Mucosa of descending colon (tissue), 3 donors: ENCODE measurements at places on chromosomes 11 and 22. TPM values are rescaled to one million over a fixed set of nuclear protein-coding genes. Genes with fewer than 3 reads are reported as not detected.

The TRPT1 gene
- 50.6 TPM for total RNA-seq

The TP53I11 gene
- 48.4 TPM for total RNA-seq

The OR52J3 gene
- total RNA-seq: not detected

The PHLDA2 gene
- 25.6 TPM for total RNA-seq

The SLC35F2 gene
- total RNA-seq: 31.6 TPM

The OR8D1 gene
- not detected for total RNA-seq

The CASP5 gene
- total RNA-seq: 80.5 TPM

DNA sequence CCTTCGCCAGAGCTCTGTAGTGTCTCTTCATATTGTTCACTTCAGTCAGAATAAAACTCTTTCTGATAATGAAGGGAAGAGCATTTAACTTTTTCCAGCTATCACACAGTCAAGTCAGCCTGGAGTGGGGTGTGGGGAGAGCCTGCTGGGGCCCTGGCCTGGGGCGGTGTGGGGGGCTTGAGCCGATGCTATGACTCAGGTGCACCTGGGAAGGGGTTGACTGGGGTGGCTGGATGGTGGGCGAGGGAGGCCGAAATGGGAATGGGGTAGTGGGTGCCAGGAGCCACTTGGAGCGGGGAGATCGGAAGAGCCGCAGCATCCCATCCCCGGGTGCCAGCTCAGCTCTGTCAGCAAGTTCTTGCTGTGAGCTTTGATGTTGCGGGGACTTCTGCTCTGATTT lies 100.9 kb downstream of the NXPE2 start:
- DNase-seq: no peak

- no peak for DNase-seq
Measured at GRCh38 chr11:91857179-91857578, 367.4 kb upstream of the FAT3 start.

- DNase-seq: no peak
Measured at GRCh38 chr11:85483861-85484260, 143.3 kb downstream of the DLG2 start.

DNA sequence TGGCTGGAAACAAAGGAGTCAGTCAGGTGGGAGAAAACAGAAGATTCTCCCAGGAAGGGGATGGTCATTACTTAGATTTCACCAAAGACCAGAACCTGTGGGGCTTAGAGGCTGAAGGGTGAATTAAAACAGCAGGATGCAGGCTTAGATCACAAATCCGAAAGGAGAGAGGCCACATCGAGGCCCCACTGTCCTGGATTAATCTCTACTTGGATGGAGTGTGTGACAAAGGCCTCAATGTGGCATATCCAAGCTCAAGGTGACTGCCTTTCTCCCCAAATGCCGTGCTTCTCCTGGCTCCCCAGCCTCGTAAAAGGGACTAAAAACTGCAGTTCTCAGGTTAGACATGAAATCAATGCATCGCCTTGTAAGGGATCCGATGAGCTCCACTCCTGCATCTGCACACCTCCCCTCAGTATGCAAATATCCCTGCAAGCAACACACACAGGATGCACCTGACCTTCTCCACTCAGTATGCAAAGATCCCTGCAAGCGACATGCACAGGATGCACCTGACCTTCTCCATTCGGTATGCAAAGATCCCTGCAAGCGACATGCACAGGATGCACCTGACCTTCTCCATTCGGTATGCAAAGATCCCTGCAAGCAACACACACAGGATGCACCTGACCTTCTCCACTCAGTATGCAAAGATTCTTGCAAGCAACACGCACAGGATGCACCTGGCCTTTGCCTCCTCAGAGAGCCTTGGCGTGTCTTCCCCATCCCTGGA lies 447.4 kb downstream of the BRD1 start:
- DNase-seq: no peak

DNA sequence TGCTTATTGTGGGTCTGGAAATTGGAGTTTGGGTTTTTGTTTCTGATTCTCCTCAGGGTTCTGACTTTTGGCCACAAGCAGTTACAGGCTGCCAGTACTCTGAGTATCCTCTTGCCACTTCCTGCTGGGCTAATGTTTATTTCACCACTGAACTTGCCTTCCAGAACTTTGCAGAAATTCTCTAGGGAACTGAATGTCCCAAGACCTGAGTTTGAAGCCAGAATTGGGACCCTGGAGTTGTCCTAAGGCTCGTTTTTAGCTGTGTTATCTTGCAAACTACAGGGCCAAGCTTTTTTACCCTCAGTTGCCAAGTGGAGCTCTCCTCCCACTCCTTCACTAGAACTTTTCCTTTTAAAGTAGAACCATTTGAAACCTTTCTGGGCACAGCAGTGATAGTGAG lies 89.9 kb downstream of the FAT3 start:
- no peak for DNase-seq

- DNase-seq: no peak
Measured at GRCh38 chr11:38300570-38300969, 1702.5 kb upstream of the RAG2 start.

DNA sequence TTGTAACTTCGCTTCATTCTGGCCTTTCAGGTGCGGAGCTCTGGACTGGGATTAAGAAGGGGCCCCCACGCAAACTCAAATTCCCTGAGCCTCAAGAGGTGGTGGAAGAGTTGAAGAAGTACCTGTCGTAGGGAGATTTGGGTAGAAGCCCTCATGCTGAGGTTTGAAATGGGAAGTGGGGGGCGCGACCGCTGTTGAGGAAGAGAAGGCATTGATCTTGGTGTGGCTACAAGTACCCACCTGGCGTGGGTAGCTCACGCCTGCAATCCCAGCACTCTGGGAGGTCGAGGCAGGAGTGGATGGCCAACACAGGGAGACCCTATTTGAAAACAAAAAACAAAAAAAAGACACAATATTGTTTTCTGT lies 779 bp downstream of the SELENOH start:
- DNase-seq: no peak

DNA sequence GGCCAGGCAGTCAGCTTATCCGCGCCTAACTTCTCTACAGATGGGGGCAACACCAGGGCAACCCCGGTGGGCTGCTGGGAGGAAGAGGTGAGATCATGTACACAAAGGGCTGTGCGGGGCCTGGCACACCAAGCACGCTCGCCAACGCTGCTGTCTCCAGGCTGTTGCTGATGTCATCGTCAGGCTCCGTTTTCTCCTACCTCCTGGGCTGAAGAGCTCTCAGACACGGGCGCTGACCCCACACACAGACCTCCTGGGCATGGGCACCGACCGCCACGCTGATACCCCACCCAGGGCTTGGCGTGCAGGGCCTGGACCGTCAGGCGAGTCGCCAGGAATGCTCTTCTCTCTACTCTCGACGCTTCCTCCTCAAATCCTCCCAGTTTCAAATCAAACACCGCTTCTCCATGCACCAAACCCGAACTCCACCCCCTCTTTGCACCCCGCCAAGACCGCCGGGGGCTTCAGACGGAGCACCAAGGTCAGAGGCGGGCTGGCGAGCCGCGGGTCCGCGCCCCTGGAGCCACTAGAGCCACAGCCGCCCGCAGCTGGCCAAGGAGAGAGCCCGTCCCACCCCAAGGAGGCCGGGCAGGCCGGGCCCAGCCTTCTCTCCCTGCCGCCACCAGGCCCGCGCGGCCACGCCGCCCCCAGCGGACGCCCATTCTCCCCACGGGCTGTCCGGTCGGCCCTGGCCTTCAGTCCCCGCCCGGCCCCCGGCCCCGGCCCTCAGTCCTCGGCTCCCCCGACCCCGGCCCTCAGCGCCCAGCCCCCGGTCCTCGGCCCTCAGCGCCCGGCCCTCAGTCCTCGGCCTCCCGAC lies 772 bp downstream of the SBF1 start:
- DNase-seq: peak; percentile 44

- no peak for DNase-seq
Measured at GRCh38 chr22:49554296-49554625, 273.4 kb downstream of the BRD1 start.

DNA sequence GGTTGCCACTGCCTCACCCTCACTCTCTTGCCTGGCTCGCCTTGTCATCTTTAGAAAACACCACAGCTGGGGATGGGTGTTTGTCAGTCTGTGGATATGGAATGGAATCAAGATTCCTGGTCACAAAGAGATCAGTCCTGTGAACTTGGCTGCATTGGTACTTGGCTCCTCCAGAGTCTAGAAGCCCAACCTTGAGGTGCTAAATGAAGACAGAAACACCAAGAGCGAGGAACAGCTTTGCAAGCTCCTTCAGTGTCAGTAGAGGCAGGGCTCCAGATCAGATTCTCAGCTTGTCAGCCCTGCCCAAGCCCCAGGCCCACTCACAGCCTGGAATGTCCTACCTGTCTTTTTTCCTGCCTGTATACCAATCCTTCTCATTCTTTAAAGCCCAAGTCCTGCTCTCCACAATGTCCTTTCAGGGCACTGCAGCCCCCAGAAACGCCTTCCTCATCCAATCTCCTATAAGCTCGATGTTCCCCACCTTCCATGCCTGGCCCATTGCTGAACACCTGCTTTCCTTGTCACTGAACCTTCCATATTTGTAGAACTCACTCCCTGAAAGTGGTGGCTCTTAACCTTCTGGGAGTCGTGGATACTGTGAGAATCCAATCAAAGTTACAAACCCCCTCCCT lies 188.9 kb downstream of the BCR start:
- no peak for DNase-seq

DNA sequence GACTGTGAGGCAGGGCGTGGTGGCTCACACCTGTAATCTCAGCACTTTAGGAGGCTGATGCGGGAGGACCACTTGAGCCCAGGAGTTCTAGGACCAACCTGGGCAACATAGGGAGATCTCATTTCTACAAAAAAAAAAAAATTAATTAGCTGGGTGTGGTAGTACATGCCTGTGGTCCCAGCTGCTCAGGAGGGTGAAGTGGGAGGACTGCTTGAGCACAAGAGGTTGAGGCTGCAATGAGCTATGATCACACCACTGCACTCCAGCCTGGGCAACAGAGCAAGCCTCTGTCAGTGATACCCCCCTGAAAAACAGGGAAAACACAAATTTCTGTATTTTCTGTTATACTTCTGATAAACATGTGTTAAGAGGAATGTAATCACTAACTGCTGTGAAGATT lies 57.8 kb upstream of the ARHGAP32 start:
- DNase-seq: no peak

DNA sequence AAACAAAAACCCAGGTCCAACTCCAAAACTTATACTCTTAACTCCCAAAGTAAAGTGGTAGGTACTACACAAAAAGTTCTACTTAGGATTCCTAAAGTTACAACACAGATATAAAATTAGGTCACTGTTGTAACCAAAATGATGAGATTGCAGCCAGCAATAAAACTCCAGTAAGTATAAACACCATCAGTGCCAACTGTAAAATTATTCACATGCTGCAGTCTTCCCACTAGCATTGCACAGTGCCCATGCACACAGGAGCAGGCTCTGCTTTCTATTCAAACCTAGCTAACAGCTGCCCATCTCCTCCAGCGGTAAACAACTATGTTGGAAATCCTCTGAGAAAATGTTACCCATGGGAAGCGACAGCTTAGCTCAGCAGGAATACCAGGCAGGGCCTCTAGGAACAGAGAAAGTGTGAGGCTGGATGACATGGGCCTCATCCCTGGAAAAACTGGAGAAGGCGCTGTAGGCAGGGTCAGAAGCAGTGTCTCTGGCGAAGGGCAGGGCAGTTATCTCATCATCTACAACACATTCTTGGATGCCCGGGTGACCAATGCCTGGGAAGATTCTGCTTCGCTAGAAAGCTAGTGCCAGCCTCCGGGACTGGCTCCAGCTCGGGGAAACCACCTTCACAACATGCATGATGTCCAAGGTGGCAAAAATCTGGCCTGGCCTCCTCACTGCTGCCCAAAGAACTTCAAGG lies 9.1 kb downstream of the CPT1A start:
- no peak for DNase-seq

GRCh38 chr22:17314487-17314886 lies 54.8 kb upstream of the CECR2 start:
- DNase-seq: no peak

DNA sequence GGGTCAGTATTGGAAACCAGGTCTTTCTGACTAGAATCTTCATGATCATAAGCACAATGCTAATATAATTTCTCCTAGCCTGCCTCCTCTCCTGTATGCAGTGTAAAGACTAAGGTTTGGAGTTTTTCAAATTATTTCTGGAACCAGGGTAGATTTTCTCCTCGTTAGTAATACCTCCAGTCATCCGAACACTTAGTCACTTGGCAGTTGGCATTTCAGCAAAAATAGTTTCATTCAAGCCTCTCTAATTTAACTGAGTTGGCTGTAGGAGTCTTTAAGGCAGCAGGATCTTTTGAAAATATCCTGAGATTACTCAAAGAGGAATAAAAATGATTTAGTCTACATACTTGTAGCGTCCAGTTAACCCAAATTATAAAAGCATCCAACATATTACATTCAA lies 6.3 kb downstream of the TYR start:
- DNase-seq: no peak

DNA sequence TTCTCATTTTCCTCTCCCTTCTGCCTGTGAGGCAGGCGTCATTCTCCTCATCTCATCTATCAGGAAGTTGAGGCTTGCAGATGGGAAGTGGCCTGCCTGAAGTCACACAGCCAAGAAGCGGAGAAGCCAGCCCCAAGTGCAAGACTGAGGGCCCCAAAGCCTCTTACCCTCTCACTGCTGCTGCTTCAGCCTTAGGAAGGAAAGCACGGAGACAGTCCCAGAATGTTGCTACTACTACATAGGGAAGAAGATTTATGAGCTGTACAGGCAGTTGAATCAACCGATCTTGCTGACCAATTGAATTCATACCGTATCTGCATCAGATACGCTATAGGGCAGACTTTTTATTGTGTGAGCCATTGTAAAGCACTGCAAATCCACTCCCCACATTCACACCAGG lies 89.0 kb downstream of the CWC15 start:
- no peak for DNase-seq

- no peak for DNase-seq
Measured at GRCh38 chr11:126731576-126732142, 268.9 kb downstream of the KIRREL3 start.

DNA sequence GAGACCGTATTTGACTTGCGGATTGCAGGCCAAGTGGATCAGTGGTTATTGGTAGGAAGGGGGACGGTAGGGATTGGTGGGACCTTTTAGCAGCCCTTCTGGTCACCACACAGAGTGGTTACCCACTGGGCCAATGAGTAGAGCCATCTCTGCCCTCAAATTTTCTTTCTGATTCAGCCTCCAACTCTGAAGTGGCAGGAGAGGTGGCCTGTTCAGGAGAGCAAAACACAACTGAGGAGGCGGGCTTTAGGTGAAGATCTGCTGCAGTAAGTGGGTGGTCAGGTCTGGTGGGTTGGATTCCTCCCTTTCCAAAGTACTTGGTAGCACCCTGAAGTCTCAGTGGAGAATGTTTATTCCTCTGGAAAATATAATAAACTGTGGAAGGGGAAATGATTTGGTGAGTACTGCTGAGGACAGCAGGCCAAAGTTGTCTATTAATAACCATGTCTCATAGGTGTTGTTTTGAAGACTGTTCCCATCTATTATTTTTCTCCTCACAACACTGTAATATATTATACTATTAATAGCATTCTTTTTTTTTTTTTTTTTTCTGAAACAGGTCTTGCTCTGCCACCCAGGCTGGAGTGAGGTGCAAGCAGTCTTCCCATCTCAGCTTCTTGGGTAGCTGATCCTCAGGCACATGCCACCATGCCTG lies 1.5 kb downstream of the MISFA start:
- no peak for DNase-seq
